ENCODE measurements at places on chromosomes 1 and 21.

- no peak for DNase-seq
- H3K36me3 ChIP-seq, result peaks cover 3% of the 10 kb centered on the region
- no peak overlapping the region for H3K4me3 ChIP-seq
- H3K27me3 ChIP-seq, result no peaks in the 10 kb centered on the region
These were observed 180.7 kb downstream of the PATJ start for GRCh38 chr1:61922950-61923480.

DNA sequence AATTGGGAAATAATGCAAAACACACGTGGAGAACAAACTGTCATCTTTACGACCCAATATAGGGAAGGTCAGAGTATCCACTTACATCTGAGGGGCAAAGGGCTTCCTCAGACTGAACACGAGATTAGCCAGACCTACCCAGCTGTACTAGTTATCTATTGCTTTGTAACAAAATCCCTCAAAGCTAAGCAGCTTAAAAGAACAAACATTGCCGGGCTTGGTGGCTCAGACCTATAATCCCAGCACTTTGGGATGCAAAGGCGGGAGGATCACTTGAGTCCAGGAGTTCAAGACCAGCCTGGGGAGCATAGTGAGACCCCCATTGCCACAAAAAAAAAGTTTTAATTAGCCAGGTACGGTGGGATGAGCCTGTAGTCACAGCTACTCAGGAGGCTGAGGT, 262.8 kb downstream of the LTN1 start:
- no peak overlapping the region for H3K27ac ChIP-seq
- H3K4me1 ChIP-seq, result no peaks in the 10 kb centered on the region
- no peaks in the 10 kb centered on the region for H3K36me3 ChIP-seq
- DNase-seq, result no peak
- no peaks in the 10 kb centered on the region for H3K27me3 ChIP-seq
- no peak overlapping the region for H3K4me3 ChIP-seq

GRCh38 chr1:245475126-245475525, 320.3 kb downstream of the KIF26B start:
- H3K36me3 ChIP-seq, result no peaks in the 10 kb centered on the region
- H3K27ac ChIP-seq, result no peak overlapping the region
- H3K27me3 ChIP-seq, result no peaks in the 10 kb centered on the region

DNA sequence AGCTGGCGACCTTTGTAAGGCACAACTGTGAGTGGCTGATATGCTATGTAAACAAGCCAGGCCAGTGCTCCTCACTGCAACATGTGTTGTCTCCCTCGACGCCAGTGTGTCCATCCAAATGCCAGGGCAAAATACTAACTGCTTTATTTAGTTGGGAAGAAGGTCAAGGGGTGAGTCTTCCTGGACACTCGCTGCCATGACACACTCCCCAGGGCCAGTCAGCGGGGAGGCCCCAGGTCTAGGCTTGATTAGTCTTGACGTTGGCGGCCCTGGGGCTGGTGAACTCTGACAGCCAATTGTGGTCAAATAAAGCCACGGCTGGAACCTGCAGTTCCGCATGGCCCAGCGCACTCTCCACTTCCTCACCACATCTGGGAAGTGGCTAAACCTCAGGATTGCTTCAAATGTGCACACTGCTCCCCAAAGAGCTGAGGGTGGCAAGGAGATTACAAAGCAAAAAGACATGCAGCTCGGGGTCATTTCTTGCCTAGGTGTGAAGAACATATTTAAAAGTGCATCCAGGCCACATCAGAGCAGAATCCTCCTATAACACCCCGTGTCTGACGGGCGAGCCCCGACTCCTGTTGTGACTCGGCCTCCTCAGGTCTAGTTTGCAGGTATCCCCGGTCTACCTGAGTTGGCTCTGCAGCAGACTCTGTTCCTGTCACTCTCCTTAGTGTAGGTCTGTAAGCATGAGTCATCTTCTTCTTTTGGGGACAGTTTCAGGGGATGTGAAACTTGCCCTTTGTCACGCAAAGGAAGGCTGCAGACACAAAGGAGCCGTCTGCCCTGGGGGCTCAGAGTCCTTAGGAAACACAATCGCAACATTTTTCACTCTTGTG, 183.5 kb downstream of the RUNX1 start:
- H3K27ac ChIP-seq, result no peak overlapping the region
- H3K36me3 ChIP-seq, result no peaks in the 10 kb centered on the region
- no peaks in the 10 kb centered on the region for H3K4me1 ChIP-seq
- H3K4me3 ChIP-seq, result no peak overlapping the region
- H3K27me3 ChIP-seq, result no peaks in the 10 kb centered on the region
- no peak for DNase-seq

GRCh38 chr1:54081306-54082270, 28.2 kb downstream of the TCEANC2 start:
- no peak for DNase-seq
- no peaks in the 10 kb centered on the region for H3K36me3 ChIP-seq

- no peak for DNase-seq
- H3K27me3 ChIP-seq, result no peaks in the 10 kb centered on the region
- H3K4me1 ChIP-seq, result peaks cover 16% of the 10 kb centered on the region
These were observed 34.5 kb downstream of the NUAK2 start for GRCh38 chr1:205287076-205287475.

GRCh38 chr1:12772520-12772919, 1.0 kb upstream of the PRAMEF12 start:
- peak; percentile 16 for DNase-seq
- no peaks in the 10 kb centered on the region for H3K4me1 ChIP-seq
- H3K36me3 ChIP-seq, result no peaks in the 10 kb centered on the region
- H3K4me3 ChIP-seq, result no peak overlapping the region
- no peak overlapping the region for H3K27ac ChIP-seq
- H3K27me3 ChIP-seq, result no peaks in the 10 kb centered on the region

GRCh38 chr1:3352952-3353331, 101.5 kb upstream of the ARHGEF16 start:
- H3K27me3 ChIP-seq, result no peaks in the 10 kb centered on the region
- peak overlapping the region; percentile 73 for H3K27ac ChIP-seq
- no peaks in the 10 kb centered on the region for H3K4me1 ChIP-seq
- DNase-seq, result no peak

DNA sequence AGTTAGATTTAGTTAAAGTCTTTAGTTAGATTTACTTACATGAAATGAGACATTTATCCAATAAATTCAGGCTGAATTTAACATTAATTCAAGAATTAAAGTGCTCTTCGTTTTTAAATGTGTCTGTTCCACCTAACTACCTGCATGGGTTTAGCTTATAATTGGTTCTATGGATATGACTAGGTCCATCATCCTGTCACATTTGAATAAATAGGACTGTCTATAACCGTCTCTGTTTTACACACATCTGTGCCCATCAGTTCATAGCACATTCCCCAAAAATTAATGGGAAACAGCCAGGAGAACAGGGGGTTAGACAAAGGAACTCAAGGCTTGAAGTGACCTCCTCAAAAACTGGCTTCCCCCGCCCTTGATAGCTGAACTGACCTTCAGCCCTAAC, 219.6 kb downstream of the MRPL39 start:
- no peaks in the 10 kb centered on the region for H3K27me3 ChIP-seq
- no peak for DNase-seq
- no peak overlapping the region for H3K4me3 ChIP-seq
- no peak overlapping the region for H3K27ac ChIP-seq
- H3K4me1 ChIP-seq, result no peaks in the 10 kb centered on the region

DNA sequence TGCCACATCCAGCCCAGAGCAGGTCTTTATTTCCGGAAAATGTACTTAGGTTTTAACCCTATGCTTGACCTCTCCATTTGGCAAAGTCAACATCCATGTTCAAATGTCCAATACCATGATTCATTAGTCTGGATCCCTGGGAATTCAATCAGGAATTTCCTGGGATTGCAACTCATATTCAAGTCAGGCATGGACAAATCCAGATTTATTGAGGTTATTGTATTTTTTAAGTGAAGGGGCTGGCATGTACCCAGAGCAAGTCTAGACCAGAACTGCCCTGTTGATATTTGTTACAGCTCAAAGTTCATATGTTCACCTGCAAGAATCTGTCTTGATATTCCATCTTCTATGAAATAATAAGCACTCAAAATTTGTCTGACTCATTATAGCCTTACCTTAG, 521.1 kb downstream of the ADGRL2 start:
- H3K27ac ChIP-seq, result no peak overlapping the region
- no peaks in the 10 kb centered on the region for H3K27me3 ChIP-seq
- DNase-seq, result no peak
- H3K4me3 ChIP-seq, result no peak overlapping the region
- H3K4me1 ChIP-seq, result no peaks in the 10 kb centered on the region
- no peaks in the 10 kb centered on the region for H3K36me3 ChIP-seq

DNA sequence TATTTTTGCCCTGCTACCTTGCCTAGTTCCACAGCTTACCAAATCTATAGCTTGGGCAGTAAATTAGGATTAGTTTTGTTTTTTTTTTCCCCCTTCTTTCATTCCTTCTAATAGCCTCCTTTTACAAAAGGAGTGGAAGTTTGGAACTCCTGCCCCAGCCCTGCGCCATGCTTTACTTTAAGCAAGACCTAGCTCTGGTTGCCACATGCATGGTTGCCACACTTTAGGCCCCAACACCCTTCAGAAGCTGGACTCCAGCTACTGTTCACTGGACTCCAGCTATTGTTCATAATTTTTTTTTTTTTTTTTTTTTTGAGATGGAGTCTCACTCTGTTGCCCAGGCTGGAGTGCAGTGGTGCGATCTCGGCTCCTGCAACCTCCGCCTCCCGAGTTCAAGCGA, 115.8 kb downstream of the NR5A2 start:
- H3K4me3 ChIP-seq, result no peak overlapping the region
- no peak overlapping the region for H3K27ac ChIP-seq
- no peaks in the 10 kb centered on the region for H3K4me1 ChIP-seq
- H3K27me3 ChIP-seq, result no peaks in the 10 kb centered on the region
